Stimulated activated CD4-positive, alpha-beta T cell treated with anti-CD3 and anti-CD28 coated beads, Interleukin-12 subunit alpha, Interleukin-12 subunit beta, amount 100 ng/mL, for 48 hours (primary cell): ENCODE measurements at places on chromosomes 2 and 18.

- DNase-seq, result no peak
Observed at GRCh38 chr2:229445501-229446211, 174.6 kb upstream of the PID1 start.

DNA sequence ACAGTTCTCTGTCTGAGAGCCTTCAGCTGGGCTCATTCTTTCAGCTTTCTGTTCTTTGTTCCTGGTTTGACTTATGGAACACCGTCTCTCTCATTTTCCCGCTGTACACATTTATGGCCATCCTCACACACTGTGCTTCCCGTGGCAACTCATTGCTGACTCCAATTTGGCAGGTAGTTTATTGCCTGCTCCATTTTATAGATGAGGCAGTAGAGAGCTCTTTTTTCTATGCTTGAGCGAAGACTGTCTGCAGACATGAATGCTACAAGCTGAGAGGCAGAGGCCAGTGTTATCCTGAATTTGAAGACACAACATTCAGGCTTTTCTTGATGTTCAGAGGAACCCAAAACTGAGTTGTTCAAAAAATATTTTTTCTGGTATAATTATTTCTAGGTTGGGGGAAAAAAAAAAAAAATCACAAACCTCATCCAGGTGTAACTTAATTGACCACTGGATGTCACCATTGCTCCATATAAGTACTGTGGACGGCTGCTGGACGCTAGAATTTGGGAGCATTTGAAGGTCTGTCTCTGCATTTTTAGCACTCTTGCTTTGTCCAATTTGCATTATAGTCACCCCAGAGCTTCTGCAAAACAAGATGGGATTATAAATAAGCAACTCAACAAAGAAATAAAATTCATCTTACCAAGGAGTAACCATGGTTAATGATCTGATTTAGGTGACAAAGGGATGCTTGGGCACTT, 83.5 kb downstream of the HRH4 start:
- no peak for DNase-seq

DNA sequence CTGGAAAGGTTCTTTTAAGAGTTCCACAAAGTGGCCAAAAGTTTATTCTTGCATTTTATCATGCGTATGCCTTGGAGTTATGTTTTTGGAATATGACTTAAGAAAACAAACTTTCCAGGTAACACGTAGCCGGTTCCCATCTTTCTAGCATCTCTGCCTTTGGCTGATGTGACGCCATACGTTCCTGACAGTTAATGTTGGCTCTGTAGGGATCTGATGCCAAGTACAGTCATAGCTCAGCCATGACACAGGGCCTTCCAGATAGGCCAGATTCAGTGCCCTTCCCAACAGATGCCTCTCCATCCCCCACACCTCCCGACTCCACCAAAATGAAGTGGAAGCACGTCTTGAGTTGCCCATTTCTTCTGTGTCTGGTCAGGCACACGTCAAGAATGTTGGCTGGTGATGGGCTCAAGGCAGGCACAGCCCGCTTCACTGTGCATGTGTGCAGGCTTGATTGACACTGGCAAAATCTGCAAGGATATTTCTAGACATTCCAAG, 51.0 kb upstream of the THOC1 start:
- no peak for DNase-seq

DNA sequence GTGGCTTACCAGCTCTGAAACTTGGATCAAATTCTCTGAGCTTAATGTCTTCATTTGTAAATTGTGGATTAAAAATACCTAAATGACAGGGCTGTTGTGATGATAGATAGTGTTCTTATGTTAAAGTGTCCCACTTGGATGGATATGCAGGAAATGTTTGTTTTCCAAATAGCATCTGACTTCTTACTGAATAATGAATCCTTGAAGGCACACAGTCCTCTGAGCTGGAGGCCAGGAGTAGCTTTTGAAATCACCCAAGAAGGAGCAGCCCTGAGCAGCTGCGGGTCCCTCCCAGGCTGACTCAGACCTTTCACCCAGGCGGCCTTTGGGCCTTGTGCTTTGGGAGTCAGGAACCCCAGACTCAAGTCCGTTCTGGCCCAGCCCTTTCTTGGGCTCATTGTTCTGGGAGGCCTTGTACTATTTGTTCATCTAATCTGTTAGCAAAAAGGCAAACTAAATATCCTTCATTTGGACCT, 173.0 kb upstream of the GATA6 start:
- DNase-seq, result no peak

GRCh38 chr2:45765007-45765727, 113.7 kb downstream of the PRKCE start:
- DNase-seq, result no peak

GRCh38 chr2:238021327-238021726, 39.5 kb upstream of the SCLY start:
- no peak for DNase-seq

DNA sequence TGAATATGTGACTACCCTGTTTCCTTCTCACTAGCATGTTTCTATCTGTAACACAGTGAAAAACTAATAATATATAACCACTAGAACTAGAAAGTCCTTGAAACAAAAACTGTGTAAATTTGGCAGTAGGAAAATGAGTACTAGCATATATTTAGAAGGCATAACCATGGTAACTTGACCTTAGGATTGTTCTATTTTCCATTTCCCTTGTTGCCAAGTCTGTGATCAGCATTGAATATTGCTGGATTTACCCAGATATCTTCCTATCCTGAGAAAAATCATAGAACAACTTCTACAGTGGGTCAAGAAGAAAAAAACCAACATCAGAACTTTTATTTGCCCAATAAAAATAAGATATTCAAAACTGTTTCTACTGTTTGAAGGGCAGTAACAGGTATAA, 563.9 kb upstream of the NRXN1 start:
- DNase-seq, result no peak

- DNase-seq, result no peak
Observed at GRCh38 chr2:225779829-225780228, 380.3 kb downstream of the NYAP2 start.

GRCh38 chr18:66826211-66826610, 222.3 kb upstream of the CDH19 start:
- no peak for DNase-seq

DNA sequence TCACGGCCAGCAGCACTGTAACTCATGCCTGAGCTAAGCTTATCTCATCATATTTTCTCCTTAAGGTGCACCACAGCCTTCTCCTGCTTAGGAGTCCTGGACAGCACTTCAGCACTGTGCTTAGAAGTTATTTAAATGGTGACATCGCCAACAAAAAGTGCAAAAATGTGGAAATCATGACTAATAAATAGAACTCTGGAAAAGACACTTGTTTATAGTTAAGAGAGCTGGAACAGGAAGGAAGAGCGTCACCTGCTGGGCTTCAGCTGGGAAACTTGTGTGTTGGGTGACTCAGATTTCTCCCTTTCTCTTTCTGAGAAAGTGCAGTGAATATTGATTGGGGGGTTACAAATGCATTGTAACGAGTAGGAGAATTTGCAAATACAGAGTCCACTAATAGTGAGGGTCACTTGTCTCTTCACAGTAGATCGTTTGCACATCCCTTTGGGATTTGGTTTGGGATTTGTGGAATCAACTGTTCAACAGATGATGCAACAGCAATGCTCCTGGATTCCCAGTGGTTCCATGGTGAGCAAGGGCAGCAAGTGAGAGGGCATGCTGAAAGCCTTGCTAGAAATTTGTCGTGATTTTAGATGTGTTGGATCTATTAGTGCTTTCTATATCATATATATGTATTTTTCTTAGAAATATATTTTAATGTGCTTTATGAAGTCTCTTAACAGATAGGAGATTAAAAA, 84.2 kb downstream of the DOK6 start:
- no peak for DNase-seq

- DNase-seq, result no peak
Observed at GRCh38 chr2:77228391-77228790, 293.8 kb downstream of the LRRTM4 start.
